ENCODE measurements at places on chromosomes 12 and 14. TPM values are rescaled to one million over a fixed set of nuclear protein-coding genes. Genes with fewer than 3 reads are reported as not detected.

The DAD1 gene
- total RNA-seq = 141 TPM

The CARMIL3 gene
- total RNA-seq = 0.50 TPM

The SMIM41 gene
- total RNA-seq = 0.15 TPM

The PAPLN gene
- 0.36 TPM for total RNA-seq

The LTB4R gene
- 28.5 TPM for total RNA-seq

The RNASE7 gene
- total RNA-seq = not detected

The FAM181A gene
- total RNA-seq = not detected

The RTL1 gene
- not detected for total RNA-seq

The COL2A1 gene
- not detected for total RNA-seq

The TMEM132D gene
- not detected for total RNA-seq

The SLC38A1 gene
- total RNA-seq = 211 TPM

The ZFHX2 gene
- 0.53 TPM for total RNA-seq

The USP44 gene
- 5.7 TPM for total RNA-seq

The BTBD7 gene
- total RNA-seq = 22.5 TPM

The NUDT4 gene
- total RNA-seq = 42.1 TPM

The GLT8D2 gene
- not detected for total RNA-seq

The TSPAN8 gene
- total RNA-seq = not detected

The SOCS2 gene
- total RNA-seq = 132 TPM

The TMEM229B gene
- total RNA-seq = 12.2 TPM

The MTRFR gene
- 28.8 TPM for total RNA-seq

The NDRG2 gene
- total RNA-seq = 12.3 TPM

The CCDC177 gene
- not detected for total RNA-seq

The TBX5 gene
- total RNA-seq = not detected

The KIF26A gene
- 0.63 TPM for total RNA-seq

The KLHL33 gene
- 0.19 TPM for total RNA-seq

The MTHFD1 gene
- total RNA-seq = 129 TPM

The COX8C gene
- total RNA-seq = not detected

The DBX2 gene
- not detected for total RNA-seq

The CCDC91 gene
- 29.7 TPM for total RNA-seq

The SLCO1B3 gene
- not detected for total RNA-seq

The EXD2 gene
- 5.4 TPM for total RNA-seq

The PZP gene
- not detected for total RNA-seq

The RPGRIP1 gene
- not detected for total RNA-seq

The PRICKLE1 gene
- total RNA-seq = not detected

The KRT74 gene
- total RNA-seq = not detected

The SLC22A17 gene
- total RNA-seq = 2.1 TPM

Measured in activated naive CD4-positive, alpha-beta T cell treated with anti-CD3 and anti-CD28 coated beads, Interleukin-2, amount 10 ng/mL, durations not matched to agents 5 hours and 36 hours (primary cell).